ENCODE measurements at places on chromosomes 1 and 21.
A peak's percentile ranks its signal among the peaks of the same experiment; 100 is the strongest.

DNA sequence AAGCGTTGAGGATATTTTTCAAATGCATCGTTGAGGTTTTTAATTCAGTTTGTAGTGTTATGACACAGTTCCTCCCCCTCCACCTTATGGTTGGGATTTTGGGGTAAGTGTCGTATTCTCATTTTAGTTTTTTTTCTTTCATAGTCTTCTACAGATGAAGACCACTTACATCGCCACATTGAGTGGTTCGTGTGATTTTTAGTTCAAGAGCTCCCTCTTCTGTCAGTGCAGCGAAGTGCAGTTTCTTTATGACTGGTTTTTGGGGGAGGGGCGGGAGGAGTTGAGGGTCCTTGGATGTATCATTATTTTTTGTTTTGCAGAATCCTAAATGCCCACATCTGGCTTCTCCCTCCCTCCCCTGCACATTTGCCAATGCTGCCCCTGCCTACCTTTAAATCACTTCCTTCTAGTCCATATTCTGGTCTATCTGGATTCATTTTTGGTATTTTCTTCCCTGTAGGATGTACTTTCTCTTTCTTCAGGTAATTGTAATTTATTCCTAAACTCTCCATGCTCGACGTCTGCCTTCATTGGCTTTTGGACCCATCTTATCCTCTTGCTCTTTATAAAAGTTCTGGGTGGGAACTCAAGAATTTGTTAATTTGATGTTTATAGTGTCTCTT lies 433.1 kb downstream of the CAMTA1 start:
- DNase-seq, result peak; percentile 16

DNA sequence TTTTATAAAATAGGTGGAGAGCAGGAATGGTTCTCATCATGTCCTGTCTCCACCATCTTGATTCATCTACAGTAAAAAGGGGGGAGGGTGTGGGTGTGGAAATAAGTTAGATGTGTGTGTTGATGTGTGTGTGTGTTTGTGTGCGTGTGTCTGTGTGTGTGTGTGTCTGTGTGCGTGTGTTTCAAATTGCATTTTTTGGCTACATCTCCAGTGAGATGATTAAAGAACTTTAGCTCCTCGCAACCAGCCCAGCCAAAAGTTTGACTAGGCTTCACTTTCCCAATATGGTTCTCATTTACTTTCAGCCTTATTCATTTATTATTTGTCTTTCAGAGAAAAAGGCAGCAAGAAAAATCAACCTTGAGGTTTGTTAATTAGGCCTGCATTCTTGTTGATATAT lies 14.7 kb upstream of the HAO2 start:
- no peak for DNase-seq

GRCh38 chr1:9289711-9290485 lies 2.8 kb upstream of the SPSB1 start:
- DNase-seq, result no peak

DNA sequence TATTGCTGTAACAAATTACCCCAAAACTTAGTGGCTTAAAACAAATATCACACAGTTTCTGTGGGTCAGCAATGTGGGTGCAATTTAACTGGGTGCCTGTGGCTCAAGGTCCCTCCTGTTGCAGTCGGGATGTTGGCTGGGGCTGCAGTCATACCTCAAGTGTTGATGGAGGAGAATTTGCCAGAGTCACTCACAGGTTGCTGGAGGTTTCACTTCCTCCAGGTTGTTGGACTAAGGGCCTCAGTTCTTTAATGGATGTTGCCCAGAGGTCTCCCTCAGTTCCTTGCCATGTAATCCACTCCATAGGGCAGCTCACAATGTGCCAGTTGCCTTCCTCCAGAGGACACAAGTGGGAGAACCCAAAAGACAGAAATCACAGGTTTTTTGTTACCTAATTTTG lies 2.5 kb upstream of the TAF13 start:
- DNase-seq, result no peak

DNA sequence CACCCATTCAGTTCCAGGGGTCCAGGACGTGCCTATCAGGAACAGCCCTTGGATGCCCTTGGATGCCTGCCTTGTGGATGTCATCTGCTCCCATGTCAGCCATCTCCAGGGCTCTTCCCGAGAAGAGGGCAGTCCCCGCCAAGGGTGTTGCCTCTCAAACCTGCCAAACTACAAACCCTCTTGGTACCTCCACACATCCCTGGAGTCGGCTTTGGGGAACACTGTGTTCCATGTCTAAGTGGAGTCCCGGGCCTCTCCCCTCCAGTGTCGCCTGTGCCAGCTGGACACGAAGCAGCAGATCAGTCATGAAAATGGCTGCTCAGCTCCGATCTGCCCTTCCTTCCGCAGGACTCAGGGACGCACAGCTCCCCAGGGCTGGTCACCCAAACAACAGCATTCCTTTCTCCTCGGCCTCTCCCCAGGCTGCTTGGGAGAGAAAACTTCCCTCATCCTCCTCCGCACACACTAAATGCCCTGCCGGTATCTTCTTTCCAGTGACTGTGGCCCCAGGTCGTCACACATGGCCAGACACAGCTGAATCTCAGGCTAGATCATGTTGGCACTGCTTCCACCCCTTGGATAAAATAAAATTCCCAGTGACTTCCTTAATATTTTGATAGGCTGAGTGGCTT lies 53.4 kb downstream of the GALNT2 start:
- DNase-seq, result no peak

- no peak for DNase-seq
These were observed 26.3 kb upstream of the PCBP3 start for GRCh38 chr21:45617021-45617921.

GRCh38 chr21:21624674-21625073 lies 626.5 kb downstream of the NCAM2 start:
- no peak for DNase-seq

- DNase-seq, result no peak
These were observed 636 bp downstream of the WARS2 start for GRCh38 chr1:119139857-119140176.

DNA sequence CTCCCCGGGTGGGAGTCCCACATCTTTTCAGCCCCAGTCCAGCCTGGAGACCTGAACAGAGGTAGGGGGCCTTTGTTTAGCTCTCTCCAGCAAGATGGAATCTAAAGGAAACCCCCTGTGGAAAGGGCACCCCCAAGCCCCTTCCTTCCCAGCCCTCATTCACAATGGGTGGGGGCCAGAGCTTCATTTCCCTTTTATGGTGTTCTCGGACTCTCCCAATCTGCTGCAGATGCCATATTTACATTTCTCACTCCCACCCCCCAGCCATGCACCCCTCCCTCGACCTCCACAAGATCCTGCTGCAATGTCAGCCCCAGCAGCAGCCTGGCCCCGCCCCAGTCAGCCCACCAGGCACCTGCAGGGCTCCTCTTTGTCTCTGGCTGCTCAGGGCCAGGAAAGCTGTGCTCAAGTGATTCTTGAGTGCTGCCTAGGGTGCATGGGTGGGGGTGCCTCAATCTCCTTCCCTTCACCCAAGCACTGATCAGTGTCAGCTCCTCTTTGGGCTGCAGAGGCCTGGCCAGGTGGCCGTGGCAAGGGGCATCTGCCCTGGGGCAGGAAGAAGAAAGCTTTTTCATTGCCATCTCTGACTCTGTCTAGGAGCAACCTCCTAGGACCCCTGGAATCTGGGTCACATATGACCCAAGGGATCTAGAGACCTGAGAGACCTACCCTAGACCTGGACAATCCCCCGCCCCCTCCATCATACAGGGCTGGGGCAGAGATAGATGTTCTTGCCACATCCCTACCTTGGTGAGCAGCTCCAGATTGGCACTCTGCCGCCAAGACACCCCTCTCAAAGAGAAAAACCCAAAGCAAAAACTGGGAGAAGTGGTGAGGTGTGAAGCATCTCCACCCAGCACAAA lies 1.7 kb downstream of the KIF21B start:
- no peak for DNase-seq

- no peak for DNase-seq
These were observed 41.1 kb downstream of the PRKAA2 start for GRCh38 chr1:56686169-56686568.

- DNase-seq, result no peak
These were observed 57.9 kb downstream of the AGPAT3 start for GRCh38 chr21:43922949-43923348.
